Sigmoid colon (tissue), 7 donors: ENCODE measurements at places on chromosomes 4 and X.
A peak's percentile ranks its signal among the peaks of the same experiment; 100 is the strongest.

- peaks cover 25% of the 10 kb centered on the region for H3K4me1 ChIP-seq
- H3K27me3 ChIP-seq, result no peaks in the 10 kb centered on the region
- DNase-seq, result no peak
- no peak overlapping the region for H3K27ac ChIP-seq
These were observed 190.3 kb downstream of the MAML3 start for GRCh38 chr4:139963708-139964107.

DNA sequence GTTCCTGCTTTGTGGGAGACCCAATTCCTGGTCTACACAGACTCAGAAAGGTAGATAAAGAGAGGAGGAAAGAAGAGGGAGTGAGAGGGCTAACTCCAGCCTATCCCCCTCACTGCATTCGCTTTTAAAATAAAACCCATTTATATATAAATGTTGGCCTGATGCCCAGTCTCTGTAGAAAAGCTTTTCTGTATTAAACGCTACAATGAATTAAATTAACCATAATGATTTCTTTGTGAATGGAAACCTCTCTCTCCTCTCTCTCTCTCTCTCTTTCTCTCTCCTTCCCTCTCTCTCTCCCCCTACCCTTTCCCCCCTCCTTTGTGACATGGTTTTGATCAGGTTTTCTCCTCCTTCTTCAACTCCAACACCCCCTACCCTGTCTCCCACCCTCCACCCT is 34.8 kb downstream of the PJA1 start:
- H3K27ac ChIP-seq, result no peak overlapping the region
- no peak for DNase-seq

GRCh38 chr4:154744341-154744926 is 634 bp downstream of the LRAT start:
- no peak overlapping the region for H3K27ac ChIP-seq
- no peaks in the 10 kb centered on the region for H3K4me1 ChIP-seq
- DNase-seq, result no peak
- H3K4me3 ChIP-seq, result peak overlapping the region; percentile 65
- peaks cover 4% of the 10 kb centered on the region for H3K27me3 ChIP-seq

GRCh38 chrX:1417921-1418771 is 26.2 kb upstream of the SLC25A6 start:
- no peak overlapping the region for H3K4me3 ChIP-seq
- H3K27ac ChIP-seq, result no peak overlapping the region
- DNase-seq, result peak; percentile 56
- H3K36me3 ChIP-seq, result peaks cover 69% of the 10 kb centered on the region
- H3K4me1 ChIP-seq, result no peaks in the 10 kb centered on the region
- H3K27me3 ChIP-seq, result no peaks in the 10 kb centered on the region

DNA sequence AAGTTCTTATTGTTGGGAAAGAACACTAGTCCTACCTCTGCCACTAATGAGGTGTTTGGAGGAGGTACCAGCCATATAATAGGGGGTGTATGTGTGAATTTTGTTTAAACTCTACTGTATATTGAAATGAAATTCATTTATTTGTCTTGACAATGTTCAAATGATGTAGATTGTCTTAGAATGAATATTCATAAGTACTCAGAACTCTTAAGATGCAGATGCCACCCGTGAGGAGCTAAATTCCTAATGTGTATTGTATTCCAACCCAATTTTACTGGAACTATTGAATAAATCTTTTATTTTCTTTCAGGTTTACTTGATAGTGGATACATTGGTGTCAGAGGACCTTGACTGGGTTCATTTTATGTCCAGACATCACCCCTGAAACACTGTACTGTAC is 63.9 kb upstream of the RAB33B start:
- no peaks in the 10 kb centered on the region for H3K4me1 ChIP-seq
- H3K27ac ChIP-seq, result no peak overlapping the region
- H3K27me3 ChIP-seq, result no peaks in the 10 kb centered on the region
- H3K4me3 ChIP-seq, result no peak overlapping the region
- no peaks in the 10 kb centered on the region for H3K36me3 ChIP-seq

- no peaks in the 10 kb centered on the region for H3K36me3 ChIP-seq
- no peaks in the 10 kb centered on the region for H3K4me1 ChIP-seq
- peak overlapping the region; percentile 95 for H3K27ac ChIP-seq
- H3K27me3 ChIP-seq, result no peaks in the 10 kb centered on the region
- peak overlapping the region; percentile 55 for H3K4me3 ChIP-seq
- no peak for DNase-seq
These were observed 465 bp downstream of the EMD start for GRCh38 chrX:154379569-154379951.

DNA sequence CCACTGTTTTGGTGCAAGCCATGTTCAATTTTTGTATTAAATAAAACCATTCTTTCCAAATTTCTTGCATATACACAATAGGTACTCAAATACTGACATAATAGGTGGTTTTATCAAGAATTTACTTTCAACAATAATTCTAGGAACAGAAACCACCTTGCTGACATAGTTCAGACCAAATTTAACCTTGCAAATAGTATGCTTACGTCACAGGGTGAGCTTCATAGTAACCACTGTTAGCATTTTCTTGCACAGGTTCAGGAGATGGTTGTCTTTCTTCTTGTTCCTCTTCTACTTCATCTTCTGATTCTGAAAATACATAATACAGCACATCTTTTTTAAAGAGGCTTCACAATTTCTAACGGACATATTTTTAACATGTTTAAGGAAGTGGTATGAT is 17.6 kb downstream of the G3BP2 start:
- H3K4me1 ChIP-seq, result peaks cover 4% of the 10 kb centered on the region
- DNase-seq, result no peak
- no peak overlapping the region for H3K27ac ChIP-seq
- H3K36me3 ChIP-seq, result no peaks in the 10 kb centered on the region
- no peak overlapping the region for H3K4me3 ChIP-seq

DNA sequence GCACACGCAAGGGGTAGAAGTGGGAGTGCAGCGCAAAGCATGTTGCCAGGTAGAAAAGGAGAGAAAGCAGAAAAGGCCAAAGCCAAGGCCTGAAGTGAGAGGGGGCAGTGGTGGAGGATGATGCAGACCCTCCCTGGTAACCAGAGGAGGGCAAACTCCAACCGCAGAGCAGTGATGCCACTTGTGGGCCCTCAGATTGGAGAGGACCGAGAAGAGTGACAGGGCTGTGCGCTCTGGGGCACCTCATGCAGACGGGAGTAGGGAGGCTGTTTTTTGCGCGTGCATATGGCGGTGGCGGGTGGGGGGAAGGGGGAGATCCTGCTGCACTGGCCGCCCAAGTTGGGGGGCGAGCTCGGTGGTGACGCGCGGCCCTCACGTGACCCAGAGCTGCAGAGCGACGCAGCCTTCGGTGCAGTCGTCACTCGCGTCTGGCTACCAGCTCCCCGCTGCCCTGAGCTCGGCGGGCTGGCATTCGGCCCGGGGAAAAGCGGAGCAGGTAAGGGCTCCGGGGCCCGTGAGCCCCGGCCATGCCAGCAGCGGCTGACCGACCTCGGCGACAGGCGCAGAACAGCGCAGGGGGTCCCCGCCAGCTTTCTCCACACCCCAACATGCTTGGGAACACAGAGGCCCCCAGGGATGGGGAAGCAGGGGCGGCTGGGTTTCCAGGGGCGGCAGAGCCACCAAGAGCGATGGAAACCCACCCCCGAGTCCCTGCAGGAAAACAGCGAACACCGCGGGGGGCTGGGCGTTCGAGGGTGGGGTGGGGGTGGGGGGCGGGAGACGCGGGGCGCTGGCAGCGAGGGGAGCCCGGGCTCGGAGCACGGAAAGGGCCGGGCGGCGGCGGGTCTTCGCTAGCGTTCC is at the start of gene BEX3:
BEX3 (plus strand) TSS at position 421 of the 861 bp plus-strand sequence. CDS start 984 bp downstream, outside the sequence.
- H3K27me3 ChIP-seq, result no peaks in the 10 kb centered on the region
- H3K4me1 ChIP-seq, result no peaks in the 10 kb centered on the region
- H3K27ac ChIP-seq, result peak within 1 kb of the TSS; percentile 87
- H3K36me3 ChIP-seq, result no peaks in the 10 kb centered on the region

DNA sequence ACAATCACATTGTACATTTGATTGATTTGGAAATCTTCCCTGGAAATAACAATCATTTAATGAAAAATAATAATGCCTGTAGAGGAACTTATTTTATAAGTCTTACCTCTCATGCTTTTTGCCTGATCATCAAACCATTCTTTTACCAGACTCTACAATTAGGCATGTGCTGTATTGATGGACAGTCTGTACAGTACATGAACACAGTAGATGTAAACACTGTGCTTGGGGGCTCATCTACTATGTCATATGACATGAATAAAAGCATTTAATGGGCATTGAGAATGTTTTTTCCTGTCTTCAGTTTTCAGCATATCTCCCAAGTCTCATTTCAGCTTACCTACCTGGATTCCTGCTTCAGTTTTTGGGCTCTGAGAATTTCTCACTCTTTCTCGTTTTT is 1070.9 kb downstream of the STIM2 start:
- no peaks in the 10 kb centered on the region for H3K4me1 ChIP-seq
- no peak for DNase-seq
- no peaks in the 10 kb centered on the region for H3K36me3 ChIP-seq
- H3K27me3 ChIP-seq, result no peaks in the 10 kb centered on the region

GRCh38 chr4:86967073-86967472 is 32.3 kb downstream of the AFF1 start:
- DNase-seq, result no peak
- no peak overlapping the region for H3K4me3 ChIP-seq
- peaks cover 33% of the 10 kb centered on the region for H3K4me1 ChIP-seq
- H3K27me3 ChIP-seq, result no peaks in the 10 kb centered on the region

- no peak overlapping the region for H3K4me3 ChIP-seq
- no peaks in the 10 kb centered on the region for H3K4me1 ChIP-seq
- no peaks in the 10 kb centered on the region for H3K27me3 ChIP-seq
- no peak overlapping the region for H3K27ac ChIP-seq
- no peak for DNase-seq
These were observed 73.7 kb upstream of the WDR44 start for GRCh38 chrX:118272242-118272641.

- no peaks in the 10 kb centered on the region for H3K4me1 ChIP-seq
- H3K27me3 ChIP-seq, result no peaks in the 10 kb centered on the region
- no peaks in the 10 kb centered on the region for H3K36me3 ChIP-seq
- no peak for DNase-seq
- no peak overlapping the region for H3K27ac ChIP-seq
- no peak overlapping the region for H3K4me3 ChIP-seq
These were observed 262.8 kb downstream of the DKK2 start for GRCh38 chr4:106773076-106773905.

DNA sequence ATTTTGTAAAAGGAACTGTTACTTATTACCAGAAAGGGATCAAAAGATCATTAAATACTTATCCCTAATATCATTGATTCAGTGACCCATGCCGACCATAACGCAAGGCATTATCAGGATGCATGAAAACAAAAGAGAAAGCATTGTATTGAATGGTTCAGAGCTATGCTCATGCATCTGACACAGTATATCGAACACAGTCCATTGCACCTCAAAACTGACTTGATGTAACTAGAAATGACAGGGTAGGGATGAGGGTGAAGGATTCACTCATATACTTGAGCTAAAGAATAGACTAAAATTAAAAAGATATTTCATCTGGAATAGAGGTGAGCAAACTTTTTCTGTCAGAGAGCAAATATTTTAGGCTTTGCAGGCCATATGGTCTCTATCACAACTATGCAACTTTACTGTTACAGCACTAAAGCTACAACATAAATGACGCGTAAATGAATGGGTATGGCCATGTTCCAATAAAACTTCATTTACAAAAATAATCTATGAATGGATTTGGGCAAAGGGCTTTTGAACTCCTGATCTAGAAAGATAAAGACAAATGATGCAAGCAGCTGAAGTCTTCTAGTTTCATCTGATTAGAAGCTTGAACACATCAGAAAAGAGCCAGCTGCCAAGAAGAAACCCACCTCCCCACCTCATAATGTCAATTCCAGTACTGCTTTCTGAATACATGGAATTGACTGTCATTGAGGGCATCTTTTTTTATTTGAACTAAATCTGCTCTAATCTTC is 12.9 kb upstream of the SPP1 start:
- DNase-seq, result no peak
- H3K27ac ChIP-seq, result no peak overlapping the region
- H3K4me3 ChIP-seq, result no peak overlapping the region
- H3K4me1 ChIP-seq, result no peaks in the 10 kb centered on the region

DNA sequence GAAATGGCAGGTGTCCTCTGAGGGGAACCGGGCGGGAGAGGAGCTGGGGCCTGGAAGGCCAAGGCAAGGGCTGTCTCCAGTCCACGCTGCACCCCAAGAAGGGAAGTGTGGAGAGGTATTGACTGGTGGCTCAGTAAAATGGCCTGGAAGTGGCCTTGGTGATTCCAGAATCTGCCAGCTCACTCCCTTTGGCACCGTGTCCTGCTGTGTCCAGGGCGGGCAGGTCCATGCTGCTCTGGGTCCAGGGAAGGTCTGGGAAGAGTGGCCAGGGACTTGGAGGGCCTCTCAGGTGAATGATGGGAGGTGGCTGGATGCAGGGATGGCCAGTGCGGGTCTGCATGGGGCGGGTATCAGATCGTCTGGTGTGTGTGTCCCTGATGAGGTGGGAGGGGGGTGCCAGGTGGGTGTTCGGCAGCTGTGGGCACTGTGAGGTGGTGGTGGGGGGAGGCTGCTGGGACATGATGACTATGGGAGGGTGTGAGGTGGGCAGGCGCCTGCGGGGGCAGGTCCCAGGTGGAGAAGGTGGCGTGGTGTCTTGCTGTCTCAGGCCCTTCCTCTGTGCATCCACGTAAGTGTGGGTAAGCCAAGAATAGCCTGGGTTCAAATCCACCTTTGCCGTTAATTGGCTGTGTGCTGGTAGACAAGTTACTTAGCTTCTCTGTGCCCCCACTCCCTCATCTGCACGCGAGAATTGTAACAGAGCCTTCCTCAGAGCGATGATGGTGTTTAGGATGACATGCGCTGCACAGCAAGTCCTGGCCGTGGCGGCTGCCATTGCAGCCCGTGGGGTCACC is 17.7 kb downstream of the RGS12 start:
- DNase-seq, result no peak
- no peak overlapping the region for H3K27ac ChIP-seq
- H3K4me3 ChIP-seq, result no peak overlapping the region
- H3K36me3 ChIP-seq, result no peaks in the 10 kb centered on the region

DNA sequence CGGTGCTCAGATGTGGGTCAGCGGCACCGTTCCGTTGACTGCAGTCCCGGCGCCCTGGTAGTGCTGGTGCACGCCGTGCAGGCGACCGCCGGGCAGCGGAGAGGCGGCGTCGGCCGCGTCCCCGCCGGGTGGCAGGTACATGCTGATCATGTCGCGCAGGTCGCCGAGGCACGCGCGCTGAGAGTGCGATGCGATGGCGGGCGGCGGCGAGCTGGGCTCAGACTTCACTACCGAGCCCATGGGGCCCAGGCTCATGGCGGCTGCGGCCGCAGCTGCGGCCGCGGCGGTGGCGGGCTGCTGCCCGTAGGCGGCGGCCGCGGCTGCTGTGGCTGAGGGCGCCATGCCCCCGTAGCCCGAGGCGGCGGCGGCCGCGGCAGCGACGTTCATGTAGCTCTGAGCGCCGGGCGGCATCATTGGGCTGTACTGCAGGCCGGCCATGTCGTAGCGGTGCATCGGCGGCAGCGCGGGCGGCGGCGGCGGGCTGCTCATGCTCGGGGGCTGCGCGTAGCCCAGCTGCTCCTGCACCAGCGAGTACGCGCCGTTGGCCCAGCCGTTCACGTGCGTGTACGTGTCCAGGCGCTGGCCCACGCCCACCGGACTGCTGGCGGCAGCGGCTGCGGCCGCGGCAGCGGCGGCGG is 1.0 kb downstream of the SOX3 start:
- H3K4me1 ChIP-seq, result peaks cover 24% of the 10 kb centered on the region
- H3K36me3 ChIP-seq, result no peaks in the 10 kb centered on the region
- H3K27me3 ChIP-seq, result peaks cover 67% of the 10 kb centered on the region
- no peak for DNase-seq
- H3K27ac ChIP-seq, result no peak overlapping the region
